Activated naive CD4-positive, alpha-beta T cell treated with anti-CD3 and anti-CD28 coated beads, Interleukin-2, amount 50 U/mL, for 72 hours (primary cell): ENCODE measurements at places on chromosomes 6 and 20.

GRCh38 chr20:38722683-38723016 lies 1.6 kb upstream of the SLC32A1 start:
- no peak for DNase-seq

DNA sequence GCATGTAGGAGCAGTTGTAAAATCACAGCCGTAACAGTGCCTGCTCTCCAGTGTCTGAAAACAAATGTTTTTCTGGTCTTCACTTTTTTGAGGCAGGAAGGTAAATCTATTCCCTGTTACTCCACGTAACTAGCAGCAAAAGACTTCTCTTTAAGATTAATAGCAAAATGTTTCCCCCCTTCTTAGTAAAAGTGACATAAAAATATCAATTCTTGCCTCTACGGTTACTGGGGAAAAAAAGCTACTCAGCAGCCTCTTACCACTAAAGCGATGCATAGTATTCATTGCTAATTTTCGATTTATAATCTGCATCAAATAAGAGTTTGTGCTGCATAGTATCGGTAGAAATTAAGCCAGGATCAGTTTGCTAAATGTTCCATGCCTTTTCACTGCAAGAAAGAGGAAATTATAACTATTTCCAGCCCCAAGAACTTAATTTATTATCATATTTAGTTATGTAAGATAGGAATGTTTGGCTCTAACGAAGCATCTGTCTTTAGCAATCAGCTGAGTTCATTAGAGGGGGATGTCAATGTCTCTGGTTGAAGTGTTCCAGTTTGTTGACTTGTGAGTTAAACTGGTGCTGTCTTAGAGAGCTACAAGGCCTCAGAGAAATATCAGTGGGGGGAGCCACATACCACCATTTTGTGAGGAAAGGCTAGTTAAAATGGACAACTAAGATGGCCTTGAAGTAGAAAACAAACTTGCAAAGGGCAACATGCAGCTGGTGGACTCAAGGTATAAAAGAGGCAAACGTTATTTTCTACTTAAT lies 617 bp upstream of the TSPYL1 start:
- no peak for DNase-seq

DNA sequence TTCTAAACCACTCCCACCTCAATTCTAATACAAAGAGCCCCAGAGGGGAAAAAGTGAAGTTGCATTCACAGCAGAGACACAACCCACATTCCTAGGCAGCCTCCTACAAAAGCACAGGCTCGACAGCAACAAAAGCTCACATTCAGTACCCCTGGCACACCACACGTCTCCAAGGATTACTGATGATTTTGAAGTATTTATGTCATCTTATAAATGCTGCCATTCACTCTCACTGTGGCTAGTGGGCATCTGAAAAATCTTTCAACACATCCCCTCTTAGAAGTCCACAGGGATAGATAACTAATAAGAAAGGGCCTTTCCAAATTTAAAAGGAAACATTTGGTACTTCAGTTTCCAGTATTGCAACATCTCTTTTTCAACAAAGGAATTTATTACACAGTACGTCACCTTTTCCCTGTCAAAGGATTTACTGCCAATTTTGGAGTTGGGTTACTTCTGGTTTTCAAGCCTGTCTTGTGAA lies 146.7 kb downstream of the TASP1 start:
- DNase-seq = no peak

- no peak for DNase-seq
These were observed 21.6 kb upstream of the ENTPD6 start for GRCh38 chr20:25173886-25174308.

GRCh38 chr6:116393430-116393829 lies 22.7 kb downstream of the DSE start:
- no peak for DNase-seq

- no peak for DNase-seq
These were observed 96.3 kb downstream of the RFPL4B start for GRCh38 chr6:112443179-112444065.

GRCh38 chr6:169093066-169093723 lies 160.5 kb downstream of the THBS2 start:
- no peak for DNase-seq

- DNase-seq = no peak
These were observed 136.6 kb downstream of the MYLK4 start for GRCh38 chr6:2614155-2614554.

DNA sequence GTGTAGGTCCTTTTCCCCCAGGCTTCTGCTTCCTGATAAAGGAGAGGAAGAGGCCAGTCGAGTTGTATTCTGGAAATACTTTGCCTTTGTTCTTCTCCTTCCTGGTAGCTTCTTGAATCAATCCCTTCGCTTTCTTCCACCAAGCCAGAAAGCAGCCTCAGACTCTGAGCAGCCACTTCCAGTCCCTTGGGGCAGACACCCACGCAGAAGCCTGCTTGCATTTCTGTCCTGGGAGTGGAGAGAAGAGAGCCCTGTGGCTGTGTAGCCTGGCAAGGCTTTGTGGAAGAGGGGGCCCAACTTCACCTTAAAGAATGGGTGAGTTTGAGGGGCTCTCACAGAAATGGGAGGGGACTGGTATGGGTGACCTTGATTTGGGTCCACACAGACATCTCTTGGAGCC lies 211.0 kb upstream of the SSTR4 start:
- DNase-seq = no peak

DNA sequence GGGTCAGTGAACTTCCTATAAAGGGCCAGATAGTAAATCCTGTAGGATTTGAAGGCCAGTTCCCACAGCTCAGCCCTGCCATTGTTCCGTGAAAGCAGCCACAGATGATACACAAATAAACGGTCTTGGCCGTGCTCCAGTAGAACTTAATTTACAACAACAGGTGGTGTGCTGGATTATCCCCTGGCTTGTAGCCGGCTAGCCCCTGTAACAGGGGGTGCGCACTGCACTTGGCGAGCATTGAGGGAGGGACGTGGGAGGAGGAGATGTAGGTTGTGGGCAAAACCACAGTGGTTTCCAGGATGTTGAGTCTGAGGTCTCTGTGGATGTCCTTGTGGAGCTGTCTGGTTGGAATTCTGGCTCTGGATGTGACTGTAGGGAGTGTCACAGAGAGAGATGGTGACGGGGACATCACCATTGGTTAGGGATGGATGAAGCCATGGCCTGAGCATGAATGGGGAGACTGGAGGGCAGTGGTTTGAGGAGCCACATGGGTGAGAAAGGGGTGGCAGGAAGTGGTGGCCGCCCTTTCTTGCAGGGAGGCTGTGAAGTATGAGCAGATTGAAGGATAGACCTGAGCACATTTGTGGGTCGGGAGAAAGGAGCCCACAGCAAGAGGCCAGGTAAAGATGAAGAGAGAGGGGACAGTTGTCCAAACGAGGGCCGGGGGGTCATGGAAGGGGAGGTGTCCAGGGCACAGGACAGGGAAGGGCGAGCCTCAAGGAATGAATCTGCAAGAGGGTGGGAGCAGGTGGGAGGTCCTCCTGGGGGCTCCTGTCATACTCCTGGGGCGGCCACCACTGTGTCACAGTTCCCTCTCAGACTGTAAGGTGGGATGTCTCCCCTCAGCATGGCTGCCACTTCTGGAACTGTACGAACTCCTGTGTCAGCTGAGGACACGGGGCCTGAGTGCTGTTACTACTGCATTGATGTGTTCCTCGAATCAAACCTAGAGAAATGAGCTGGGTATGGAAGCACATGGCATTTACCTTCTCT lies 53.6 kb downstream of the CDH26 start:
- no peak for DNase-seq

GRCh38 chr6:7241709-7242645 lies 71.0 kb downstream of the SSR1 start:
- no peak for DNase-seq

- DNase-seq = no peak
These were observed 279.4 kb downstream of the RFPL4B start for GRCh38 chr6:112626468-112627082.

DNA sequence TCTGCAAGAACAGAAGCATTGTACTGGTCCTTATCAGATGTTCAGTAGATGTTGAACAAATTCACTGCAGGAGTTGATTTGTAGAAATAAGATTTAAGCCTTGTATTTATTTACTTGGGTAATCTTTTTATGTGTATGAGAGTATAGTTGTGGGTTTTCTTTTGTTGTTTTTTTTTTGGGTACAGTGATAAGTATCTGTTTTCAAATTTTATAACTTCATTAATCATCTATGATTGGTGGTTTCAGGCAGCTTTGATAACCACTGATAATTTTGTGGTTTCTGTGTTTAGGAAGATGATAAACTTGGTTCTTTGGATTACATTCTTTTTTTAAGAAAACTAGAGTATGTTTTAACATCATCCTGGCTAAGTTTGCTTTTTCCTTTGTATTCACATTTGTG lies 2.8 kb downstream of the AFDN start:
- no peak for DNase-seq

- DNase-seq = no peak
These were observed 406.5 kb downstream of the KIF16B start for GRCh38 chr20:16166737-16167136.

- DNase-seq = no peak
These were observed 127.9 kb upstream of the AGPAT4 start for GRCh38 chr6:161401587-161402309.

DNA sequence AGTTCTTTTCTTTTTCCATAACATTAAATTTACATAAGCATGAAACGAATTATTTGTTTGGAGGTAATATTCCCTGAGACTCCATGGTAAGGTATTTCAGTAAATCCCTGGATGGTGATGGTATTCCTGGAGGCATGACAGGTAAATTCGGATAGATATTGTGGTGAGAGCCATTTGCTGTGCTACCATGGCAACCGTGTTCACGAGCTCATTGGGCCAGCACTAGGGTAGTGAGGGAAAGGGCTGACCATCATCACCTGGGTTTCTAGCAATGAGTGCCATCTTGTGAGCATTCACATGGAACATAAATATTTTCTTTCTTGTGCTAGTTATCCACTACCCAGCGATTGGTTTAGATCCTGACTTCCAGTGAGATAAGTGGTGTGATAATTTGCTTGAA lies 51.9 kb upstream of the GNRH2 start:
- no peak for DNase-seq

DNA sequence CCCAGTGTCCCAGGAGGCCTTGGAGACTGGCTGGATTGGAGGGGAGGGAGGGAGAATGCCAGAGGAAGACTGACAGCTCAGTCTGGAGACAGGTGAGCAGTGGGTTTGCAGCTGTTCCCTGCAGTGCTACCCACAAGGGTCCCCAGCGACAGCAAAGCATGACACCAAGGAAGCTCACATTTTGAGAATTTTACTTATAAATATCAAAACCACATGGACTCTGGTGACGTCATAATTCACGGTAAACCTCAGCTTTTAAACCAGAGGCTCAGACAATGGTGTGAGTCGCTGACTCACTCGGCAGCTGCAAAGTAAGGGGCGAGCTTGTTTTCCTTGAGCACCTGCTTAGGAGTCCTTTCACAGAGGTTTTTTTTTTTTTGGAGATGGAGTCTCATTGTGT lies 65.2 kb downstream of the THBS2 start:
- no peak for DNase-seq

- no peak for DNase-seq
These were observed 146.9 kb downstream of the PHACTR3 start for GRCh38 chr20:59751075-59751711.

- DNase-seq = peak; percentile 72
These were observed 174.1 kb downstream of the DOK5 start for GRCh38 chr20:54649511-54649962.

DNA sequence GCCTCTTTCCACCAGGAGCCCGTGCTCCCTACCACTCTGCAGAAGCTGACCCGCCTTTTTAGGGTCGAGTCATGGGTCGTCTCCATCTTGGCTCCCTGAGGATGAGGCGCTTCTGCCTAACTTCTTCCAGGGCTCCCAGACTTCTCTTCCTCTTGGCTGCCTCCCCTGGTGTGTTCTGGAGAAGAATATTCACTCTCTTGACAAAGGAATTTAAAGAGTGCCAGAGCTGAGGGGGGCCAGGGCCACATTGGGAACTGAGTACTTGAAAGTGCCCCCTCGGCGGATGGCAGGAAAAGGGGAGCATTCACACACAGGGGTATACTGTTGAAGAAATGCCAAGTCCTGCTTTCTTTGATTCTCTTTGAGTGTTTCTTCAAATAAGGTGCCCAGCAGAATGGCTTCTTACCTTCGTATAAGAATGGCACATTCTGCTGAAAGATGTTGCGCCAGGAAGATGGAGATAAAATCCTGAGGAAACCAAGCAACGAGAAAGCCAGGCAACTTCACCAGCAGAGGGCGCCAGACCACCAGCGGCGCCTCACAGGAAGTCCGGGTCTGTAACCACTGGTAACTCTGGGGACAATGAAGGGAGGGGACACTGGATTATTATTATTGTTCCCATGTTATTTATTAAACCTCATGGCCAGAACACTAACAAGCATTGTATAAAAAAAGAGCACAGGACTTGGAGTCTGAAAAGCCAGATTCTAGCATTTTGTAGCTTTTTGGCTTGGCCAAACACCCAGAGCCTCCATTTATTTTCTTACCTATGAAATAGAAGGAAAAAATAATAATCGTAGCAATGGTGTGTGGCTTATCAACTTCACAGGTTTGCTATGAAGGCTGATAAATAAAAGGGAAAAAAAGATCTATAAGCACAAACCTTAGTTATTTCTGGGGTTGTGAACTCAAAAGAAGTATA lies 176.7 kb downstream of the HACE1 start:
- peak; percentile 77 for DNase-seq

GRCh38 chr6:14626556-14626955 lies 509.0 kb downstream of the CD83 start:
- DNase-seq = no peak

GRCh38 chr6:153489479-153489878 lies 358.4 kb upstream of the RGS17 start:
- DNase-seq = no peak

GRCh38 chr6:144823131-144823530 lies 538.0 kb downstream of the UTRN start:
- DNase-seq = no peak

DNA sequence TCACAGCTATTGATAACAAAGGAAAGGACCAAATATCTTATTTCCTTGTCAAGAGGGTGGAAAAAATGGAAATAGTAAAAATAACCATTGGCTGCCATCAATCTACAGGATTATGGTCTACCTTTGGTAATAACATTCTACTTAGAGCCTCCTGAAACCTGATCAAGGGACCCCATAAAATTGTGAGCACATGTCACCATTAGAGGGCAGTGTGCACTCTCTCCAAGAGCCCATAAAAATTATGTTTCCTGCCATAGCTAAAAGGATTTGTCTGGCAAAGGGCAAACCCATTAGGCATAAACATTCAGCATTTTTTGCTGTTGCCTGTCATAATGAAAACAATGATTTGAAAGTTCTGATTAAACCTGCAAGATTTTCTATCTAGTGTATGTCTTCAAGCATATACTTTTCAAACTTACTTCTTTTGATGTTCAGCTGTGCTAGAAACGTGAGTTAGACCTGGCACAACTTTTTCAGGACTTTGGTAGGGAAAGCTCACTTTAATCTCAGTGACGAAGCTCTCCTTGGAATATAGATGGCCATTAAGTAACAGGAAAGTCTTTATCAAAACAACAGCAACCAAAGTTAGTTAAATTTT lies 120.7 kb upstream of the ZFP64 start:
- peak; percentile 62 for DNase-seq

GRCh38 chr6:141282263-141282662 lies 850.5 kb upstream of the GJE1 start:
- DNase-seq = no peak
